ENCODE measurements at places on chromosomes 11 and 22.

DNA sequence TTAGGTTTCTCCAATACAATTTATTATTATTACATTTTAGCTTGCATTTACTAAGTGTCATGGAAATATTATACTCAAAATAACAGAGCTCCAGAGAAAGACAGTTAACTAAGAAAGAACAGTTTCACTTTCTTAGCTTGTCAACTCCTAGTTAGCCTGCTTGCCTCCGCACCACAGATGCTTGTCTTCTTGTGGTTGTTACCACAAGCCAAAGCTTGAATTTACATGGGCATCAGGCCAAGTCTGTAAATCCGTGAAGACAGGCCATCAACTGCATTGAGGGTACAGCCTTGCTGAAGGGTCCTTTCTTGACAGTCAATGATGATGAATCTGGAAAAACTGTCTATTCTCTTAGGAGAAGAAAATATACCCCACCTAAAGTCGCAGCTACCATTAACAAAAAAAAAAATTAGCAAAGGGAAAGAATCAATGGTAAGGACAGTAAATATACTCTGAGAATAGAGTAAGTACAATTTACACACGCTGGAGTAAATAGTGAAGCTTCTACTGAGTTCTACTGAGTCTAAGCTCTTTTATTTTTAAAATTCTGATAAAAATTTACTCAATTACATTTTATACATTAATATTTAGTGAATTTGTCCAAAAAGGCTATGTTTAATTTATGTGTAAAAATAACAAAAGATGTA is 15.6 kb upstream of the DENND5A start:
- DNase-seq = peak; percentile 64

GRCh38 chr11:123231777-123232176 is 36.7 kb upstream of the CLMP start:
- DNase-seq = no peak

GRCh38 chr11:11786771-11787170 is 55.0 kb upstream of the USP47 start:
- peak; percentile 49 for DNase-seq

DNA sequence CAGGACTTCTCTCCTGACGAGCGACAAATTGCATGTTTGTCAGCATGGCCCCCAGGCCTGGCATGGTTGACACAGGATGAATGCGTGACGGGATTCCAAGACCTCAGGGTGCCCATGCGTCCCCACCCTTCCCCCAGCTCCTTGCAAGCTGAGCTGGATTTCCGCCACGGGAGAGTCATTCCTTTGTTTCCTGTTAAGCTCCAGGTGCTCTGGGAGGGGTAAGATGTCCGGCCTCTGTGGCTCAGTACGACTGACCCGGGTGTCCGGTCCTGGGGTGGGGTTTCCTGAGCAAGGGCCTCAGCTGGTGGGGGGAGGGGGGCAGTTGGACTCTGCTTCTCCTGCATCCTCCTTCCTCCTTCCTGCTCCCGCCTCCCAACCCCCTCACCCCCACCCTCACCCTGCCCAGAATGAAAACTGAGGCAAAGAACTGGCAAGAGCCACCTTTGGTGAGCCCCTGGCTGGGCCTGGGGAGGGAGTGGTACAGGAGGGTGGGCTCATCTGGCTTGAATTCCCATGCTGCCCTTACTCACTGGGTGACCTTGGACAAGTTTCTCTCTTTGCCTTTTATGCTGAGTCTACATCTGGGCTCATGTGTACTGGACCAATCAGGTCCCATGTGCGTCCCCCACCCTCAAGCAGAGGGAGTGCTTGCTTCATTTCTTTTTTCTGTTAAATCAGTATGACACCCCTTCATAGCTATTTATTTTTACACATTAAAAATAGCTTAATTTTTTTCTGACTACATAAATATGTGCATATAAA is 2.5 kb downstream of the CDC42EP2 start:
- DNase-seq = peak; percentile 86

DNA sequence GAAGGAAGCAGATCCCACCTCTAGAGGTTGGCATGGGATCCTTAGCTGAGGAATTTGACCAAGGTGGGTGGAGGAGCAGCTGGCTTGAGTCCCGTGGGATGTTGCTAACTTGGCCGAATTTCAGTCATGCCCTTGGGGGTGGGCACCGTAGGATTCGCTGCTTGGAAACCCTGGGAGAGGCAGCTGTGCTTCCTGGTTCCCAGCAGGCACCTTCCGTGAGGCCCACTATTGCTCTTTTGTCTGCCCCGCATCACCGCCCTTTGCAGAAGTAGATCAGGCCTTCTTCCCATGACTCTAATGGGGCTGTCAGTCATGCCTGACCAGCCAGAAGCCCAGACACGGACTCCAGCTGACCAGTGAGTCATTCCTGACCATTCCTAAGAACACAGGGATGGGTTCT is 292.3 kb upstream of the SYN3 start:
- no peak for DNase-seq

- DNase-seq = no peak
Observed at GRCh38 chr11:26142891-26143290, 189.0 kb upstream of the ANO3 start.

GRCh38 chr11:92130421-92130831 is 94.2 kb upstream of the FAT3 start:
- peak; percentile 60 for DNase-seq

GRCh38 chr22:40256516-40256915 is 78.8 kb downstream of the TNRC6B start:
- DNase-seq = no peak

- DNase-seq = no peak
Observed at GRCh38 chr11:45915446-45915845, 2.2 kb downstream of the PEX16 start.

DNA sequence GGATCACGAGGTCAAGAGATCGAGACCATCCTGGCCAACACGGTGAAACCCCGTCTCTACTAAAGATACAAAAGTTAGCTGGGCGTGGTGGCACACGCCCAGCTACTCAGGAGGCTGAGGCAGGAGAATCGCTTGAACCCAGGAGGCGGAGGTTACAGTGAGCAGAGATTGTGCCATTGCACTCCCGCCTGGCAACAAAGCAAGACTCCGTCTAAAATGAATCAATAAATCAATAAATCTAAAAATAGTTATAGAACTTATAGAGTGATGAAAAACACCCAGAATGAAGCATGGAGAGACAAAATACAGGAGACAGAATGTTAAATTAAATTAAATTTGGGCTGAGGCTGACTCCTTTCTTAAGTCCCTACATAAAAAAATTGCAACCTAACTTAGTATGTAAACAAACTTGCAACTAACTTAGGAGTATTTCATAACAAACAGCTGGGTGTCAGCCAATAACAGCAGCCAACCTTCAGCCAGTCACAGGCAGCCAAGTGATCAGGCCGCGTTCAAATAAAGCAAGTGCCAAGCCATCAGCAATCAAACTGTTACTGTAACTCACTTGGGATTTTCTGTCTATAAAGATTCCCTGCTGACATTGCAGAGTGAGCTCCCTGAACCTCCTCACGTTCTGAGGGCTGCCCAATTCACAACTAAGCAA is 7.3 kb upstream of the TP53AIP1 start:
- peak; percentile 18 for DNase-seq

DNA sequence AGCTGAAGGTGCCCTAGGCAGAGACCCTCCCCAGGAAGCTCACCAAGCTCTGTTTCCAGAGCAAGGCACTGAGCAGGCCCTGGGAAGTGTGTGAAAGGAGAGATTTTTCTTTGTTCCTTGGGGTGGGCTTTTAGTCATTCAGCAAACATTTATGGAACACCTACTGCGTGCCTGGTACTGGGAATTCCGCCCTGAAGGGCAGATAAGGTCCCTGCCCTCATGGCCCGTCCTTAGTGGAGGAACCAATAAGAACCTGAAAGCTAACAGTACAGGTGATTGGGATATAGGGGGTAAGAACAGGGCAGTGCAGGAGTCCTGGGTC is 3.9 kb downstream of the TMEM134 start:
- DNase-seq = no peak

DNA sequence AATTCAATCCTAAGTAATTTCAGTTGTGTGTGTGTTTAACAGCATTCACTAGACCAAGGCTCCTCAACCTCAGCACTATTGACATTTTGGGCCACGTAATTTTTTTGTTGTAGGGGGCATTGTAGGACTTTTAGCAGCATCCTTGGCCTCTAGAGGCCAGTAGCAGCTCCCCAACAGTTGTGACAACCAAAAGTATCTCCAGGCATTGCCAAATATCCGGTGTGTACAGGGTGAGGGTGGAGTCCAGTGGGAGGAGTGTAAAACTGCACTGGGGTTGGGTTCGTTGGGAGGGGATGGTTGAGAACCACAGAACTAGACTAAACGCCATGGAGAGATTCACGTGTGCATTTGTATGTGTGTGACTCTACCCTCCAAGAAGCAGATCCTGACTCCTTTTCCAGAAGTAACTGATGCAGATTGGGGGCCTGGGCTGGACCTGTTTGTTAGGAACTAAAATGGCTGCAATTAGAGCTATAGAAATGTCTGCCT is 5.9 kb upstream of the PHF21A start:
- peak; percentile 81 for DNase-seq

DNA sequence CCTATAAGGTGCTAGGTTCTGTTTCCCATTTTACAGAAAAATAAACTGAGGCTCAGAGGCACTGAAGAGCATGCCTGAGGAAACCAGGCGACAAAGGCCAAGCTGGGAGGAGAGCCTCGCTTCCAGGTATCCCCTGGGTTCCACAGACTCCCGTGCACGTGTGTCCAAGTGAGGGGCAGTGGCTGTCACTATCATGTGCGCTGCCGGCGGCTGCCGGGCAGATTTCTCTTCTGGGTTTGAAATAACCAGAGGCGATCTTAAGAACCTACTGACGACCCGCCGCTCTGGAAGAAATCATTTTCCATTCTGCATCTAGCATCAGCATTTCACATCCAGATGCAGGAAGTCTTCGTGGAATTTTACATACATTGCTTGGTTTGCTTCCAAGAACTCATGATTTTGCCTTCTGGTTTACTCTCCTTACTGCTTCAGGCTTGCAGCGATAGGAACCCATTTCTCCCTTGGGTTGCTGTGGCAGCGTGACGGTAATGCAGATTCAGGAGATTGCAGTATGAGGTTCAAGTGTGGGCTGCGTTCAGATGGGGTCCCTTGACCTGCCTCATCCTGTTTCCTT is 28.6 kb downstream of the ARHGAP8 start:
- DNase-seq = no peak

GRCh38 chr11:79262221-79262620 is 178.6 kb downstream of the TENM4 start:
- DNase-seq = peak; percentile 16

DNA sequence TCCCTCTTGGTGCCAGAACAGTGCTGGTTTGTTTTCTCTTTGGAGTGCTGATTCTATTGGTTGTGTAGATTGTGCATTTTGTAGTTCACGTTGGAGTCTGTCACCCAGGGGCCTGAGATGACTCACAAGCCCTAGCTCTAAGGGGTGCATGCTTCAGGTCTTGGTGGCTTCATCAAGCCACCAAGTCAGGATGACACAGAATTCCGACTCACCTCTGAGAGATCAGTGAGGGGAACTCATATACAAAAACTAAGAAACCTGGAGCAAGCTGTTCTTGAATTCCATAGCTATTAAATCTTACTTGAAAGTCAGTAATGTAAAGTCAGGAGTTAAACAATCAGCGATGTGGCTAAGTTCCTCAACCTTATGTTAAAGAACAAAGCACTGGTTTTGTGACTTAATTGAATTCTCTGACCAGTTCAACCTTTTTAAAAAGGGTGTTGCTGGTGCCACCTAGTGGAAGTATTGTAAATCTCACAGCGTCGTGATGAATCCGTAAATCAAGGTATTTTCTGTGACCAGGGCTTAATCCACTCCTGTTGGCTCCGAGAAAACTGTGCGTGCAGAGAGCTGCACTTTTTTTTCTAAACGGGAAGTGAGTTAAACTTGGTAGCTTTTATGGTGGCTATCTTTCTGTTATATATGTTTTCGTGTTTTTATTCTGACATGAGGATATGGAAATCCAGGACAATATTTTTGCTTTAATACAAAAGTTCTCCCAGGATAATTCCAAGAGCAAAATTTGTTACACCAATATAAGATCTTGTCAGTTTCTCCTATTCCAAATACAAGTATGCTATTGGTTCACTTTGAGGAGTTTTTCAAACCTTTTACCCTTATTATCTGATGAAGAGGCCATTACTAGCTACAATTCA is 14.6 kb downstream of the MMP13 start:
- peak; percentile 78 for DNase-seq

DNA sequence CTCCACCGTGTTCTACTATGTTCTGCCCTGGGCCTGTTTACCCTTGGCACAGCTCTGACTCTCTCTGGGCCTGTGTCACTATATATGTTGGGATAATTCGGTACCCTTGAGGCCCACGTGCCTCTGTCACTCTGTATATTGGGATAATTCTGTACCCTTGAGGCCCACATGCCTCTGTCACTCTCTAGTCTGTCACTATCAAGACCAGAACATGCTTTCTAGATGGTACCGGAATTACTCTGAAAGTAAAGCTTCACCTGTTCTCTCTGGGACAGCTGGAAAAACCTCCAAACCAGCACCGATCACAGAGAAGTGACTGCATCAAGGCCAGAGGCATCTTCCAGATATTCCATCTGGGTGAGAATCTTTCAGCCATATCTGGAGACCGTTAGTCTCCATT is 9.3 kb upstream of the FCHSD2 start:
- no peak for DNase-seq
